ENCODE measurements at places on chromosomes 5 and 9.

DNA sequence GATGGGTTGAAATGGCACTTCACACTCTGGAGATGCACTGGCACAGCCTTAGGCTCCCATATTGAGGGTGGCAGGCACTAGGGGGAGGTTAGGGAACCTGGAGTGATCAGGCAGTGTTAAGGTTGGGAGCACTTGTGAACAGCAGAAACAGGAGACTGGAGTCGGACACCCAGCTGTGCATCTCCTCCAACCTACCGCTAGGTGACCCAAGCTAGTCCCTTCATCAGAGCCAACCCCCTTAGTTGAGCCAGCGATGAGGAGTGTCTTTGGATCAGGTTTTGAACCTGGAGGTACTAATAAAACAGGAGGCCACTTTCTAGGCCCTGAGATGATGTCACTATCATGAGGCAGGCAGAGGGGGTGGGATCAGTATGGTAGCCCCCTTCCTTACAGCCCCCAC, 1.7 kb downstream of the ACTL7B start:
- no peak for DNase-seq

GRCh38 chr9:84027201-84027600, 46.6 kb downstream of the RMI1 start:
- DNase-seq = no peak

GRCh38 chr5:136033234-136033633, 4.4 kb downstream of the TGFBI start:
- no peak for DNase-seq

DNA sequence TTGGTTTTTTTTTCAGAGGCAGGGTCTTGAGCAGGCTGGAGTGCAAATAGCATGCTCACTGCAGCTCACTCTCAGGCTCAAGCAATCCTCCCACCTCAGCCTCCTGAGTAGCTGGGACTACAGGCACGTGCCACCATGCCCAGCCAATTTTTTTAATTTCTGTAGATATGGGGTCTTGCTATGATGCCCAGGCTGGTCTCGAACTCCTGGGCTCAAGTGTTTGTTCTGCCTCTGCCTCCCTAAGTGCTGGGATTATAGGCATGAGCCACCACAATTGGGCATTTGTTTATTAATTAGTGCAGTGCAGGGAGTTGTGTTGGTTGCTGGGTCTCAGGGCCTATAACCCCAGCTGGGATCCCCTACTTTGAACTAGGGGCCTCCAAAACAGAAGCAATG, 47.0 kb downstream of the CXXC5 start:
- DNase-seq = no peak

DNA sequence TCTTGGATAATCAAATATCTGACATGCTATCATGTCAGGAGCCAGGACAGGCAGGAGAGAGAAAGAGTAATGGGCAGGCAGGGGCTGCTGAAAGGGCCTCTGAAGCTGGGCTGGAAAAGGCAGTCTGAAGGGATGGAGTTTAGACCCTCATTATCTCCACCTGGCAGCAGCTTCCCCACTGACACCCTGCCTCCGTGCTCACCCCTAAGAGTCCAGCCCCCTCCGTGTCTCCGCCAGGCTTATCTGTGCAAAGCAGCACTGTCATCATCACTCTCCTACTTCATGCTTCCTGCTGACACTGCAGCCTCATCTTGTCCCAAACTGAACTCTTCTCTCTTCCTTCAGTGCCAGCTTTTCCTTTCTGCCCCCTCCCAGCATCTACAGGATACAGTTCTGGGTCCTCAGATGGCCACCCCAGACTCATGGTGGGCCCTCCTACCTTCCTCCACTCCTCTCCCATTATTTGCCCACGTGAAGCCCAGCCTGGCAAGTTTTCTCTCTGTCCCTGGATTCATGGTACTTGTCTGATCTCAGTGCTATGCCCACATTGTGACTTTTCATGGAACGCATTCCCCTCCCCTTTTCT, 70.9 kb upstream of the KLF9 start:
- no peak for DNase-seq

DNA sequence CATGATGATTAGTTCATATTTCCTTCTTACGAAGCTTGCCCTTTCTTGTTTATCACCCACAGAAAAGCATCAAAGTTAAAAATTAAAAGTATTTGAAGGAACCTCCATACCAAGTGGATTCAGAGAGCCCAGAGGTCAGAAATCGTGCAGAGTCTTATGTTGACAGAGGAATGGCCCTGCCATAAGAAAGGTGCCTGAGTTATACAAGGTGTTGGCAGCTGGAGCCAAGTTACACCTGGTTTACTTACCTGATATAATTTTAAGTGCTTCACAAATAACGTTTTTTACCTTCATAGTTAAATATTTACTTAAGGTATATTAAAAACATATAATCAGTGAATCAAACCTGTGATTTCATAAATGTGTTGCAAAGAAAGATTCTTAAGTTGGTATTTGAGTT, 42.3 kb upstream of the DHFR start:
- DNase-seq = no peak

GRCh38 chr5:61969347-61969746, 336.7 kb upstream of the KIF2A start:
- DNase-seq = no peak

- DNase-seq = no peak
Observed at GRCh38 chr5:1374030-1374678, 29.3 kb upstream of the CLPTM1L start.

- no peak for DNase-seq
Observed at GRCh38 chr5:96076451-96076850, 114.8 kb upstream of the ELL2 start.

GRCh38 chr5:43774881-43775399, 172.0 kb downstream of the NNT start:
- no peak for DNase-seq

DNA sequence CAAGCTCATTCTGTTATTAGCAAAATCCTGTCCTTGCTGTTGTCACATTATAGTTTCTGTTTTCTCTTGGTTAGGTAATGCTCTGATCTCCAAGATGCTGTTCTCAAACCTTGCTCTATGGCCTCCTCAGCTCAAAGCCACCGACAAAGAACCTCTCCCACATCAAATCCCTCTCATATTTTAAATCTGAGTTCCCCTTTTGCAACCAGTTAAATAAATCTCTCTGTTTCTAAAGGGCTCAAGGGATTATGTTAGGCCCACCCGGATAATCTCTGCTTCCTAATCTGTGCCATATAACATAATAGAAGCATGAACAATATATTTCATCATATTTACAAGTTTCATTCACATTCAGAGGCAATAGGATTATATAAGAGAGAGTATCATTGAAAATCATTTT, 286.0 kb downstream of the CYLC2 start:
- no peak for DNase-seq

GRCh38 chr5:82748688-82749460, 328.3 kb downstream of the TMEM167A start:
- DNase-seq = no peak

GRCh38 chr5:173984218-173984617, 4.8 kb upstream of the C5orf47 start:
- no peak for DNase-seq

GRCh38 chr9:97431549-97432143, 19.8 kb downstream of the TDRD7 start:
- no peak for DNase-seq

DNA sequence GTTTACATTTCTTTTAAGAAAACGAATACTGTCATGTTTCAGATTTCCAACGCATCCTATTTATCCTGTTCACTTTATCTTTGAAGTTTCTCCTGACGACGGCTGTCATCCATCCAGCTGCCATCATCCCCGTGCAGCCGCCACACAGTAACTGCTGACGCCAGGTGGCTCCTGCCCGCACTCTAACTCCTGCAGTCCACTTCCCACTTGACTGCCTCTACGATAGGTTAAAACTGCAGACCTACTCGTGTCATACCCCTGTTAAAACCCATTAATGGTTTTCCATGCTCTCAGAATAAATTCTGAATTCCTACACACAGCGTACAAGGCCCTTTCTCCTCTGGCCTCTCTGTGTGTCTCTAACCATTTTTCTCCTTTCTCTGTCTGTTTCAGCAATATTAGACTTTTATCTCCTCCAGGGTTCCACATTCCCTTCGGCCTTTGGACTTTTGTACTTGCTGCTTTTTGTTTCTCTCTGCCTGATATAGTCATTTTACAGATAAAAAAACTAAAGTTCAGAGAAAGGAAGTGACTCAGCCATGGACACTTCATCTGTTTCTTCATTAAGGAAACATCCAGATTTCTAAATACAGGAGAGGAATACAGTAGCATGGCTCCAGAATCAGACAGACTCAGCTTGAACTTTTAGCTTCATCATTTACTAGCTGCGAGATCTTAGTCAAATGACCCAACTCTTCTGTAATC, 84.9 kb downstream of the ADAMTS12 start:
- no peak for DNase-seq

- DNase-seq = no peak
Observed at GRCh38 chr5:164663198-164663989, 1158.0 kb downstream of the MAT2B start.

DNA sequence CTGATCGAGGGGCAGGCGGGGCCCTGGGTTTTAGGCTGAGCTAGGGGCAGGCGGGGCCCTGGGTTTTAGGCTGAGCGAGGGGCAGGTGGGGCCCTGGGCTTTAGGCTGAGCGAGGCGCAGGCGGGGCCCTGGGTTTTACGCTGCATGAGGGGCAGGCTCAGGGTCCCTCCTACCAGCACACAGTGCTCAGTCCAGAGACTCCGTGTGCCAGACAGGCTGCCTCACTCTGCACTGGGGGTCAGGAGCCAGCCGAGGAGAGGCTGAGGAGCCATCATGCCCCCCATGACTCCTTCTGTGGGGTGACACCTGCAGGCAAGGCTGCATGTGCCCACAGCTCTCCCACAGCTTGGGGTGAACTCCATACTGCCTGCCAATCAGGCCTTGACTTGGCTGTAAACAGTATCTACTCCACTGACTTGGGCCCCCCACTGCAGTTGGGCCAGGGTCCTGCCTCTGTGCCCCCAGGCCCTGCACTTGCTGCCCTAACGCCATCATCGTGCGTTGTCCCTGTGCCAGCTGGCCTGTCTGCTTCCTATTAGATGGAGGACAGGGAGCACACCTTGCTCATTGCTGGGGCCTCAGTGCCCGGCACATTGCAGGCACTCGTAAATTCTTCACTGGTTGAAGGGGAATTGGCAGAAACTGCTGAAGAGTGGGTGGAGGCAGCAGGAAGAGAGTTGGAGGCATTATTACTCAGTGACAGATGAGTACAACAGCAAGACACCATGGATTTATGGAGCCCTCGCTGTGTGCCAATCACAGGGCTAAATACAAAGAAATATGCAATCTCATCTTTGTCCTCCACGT, 78.6 kb downstream of the AMBP start:
- peak; percentile 31 for DNase-seq

DNA sequence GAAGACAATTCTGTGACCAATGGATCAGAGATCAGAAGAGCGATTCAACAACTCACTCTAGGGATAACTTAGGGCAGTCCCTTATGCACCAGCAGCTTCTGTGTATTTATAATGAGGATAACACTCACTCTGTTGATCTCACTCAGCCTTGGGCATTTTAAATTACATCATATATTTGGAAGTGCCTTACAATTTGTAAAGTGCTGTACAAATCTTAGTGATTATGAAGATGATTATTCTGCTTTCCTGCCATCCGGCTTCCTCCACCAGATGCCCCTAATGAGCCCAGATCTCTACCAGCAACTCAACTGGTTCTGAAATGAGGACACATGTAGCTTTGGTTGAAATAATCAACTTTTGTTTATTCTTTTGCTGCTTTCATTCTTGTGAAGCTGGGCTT, 105.3 kb downstream of the PCSK1 start:
- no peak for DNase-seq

DNA sequence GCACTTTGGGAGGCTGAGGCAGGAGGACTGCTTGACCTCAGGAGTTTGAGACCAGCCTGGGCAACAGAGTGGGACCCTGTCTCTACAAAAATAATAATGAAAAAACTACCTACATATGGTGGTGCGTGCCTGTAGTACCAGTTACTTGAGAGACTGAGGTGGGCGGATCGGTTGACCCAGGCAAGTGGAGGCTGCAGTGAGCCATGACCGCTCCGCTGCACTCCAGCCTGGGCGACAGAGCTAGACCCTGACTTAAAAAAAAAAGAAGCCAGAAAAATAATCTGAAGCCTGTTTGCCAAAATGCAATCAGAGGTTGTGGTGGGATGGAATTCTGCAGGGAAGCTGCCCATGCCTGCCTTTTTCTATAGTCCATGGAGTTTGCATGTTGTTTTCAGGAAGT, 50.4 kb upstream of the GGTA1 start:
- DNase-seq = no peak

DNA sequence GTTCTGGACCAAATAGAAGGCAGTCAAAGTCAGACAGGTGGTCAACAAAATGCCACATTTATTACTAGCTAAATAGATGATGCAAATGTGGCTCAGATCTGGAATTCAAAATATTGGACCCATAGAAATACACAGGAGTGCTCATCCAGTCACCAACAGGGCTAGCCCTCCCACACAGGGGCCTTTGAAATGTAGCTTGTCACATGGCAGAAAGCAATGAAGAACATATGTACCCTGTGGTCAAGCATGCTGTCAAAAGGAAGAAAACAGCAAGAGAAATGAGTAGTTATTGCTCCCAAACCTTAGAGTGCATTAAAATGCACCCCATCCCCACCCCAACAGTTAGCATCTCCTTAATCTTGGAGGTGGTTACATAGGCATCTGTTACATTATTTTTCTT, 20.9 kb upstream of the CCDC112 start:
- no peak for DNase-seq

DNA sequence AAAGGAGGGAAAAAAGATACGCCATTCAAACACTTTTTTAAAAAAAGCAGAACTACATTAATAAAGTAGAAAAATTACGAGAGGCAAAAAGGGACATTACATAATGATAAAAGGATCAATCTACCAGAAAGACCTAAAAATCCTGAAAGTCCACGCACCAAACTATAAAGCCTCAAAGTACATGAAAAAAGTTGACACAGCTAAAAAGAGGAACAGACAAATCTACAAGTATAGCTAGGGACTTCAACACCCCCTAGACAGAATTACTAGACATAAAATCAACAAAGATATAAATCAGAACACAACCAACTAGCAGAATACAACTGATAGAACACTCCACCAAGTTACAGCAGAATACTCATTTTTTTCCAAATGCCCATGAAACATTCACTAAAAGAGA, 11.1 kb downstream of the CAMSAP1 start:
- no peak for DNase-seq

GRCh38 chr9:120571443-120572257, 8.3 kb downstream of the CDK5RAP2 start:
- DNase-seq = peak; percentile 81

GRCh38 chr5:169832304-169832703, 148.0 kb downstream of the INSYN2B start:
- no peak for DNase-seq

- no peak for DNase-seq
Observed at GRCh38 chr5:52010454-52010853, 627.2 kb downstream of the ISL1 start.

DNA sequence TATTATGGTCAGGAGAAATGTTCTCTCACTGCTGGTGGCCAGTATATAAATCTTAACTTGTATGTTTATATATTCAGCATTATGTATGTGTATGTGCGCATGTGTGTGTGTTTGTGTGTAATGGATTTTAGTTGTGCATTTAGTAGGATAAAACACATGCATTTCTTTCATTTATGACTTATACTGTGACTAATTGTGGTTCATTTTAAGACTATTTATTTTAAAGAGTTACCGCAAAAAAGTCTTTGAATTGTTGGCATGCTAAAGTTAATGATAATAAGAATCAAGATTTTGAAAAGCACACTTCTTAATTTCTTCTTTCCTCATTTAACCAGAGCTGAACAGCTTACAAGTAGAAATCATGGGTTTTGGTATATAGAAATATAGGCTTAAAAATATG, 60.9 kb downstream of the RAI14 start:
- DNase-seq = no peak
